Breast epithelium (tissue), 4 donors: ENCODE measurements at places on chromosomes 12 and 14. TPM values are rescaled to one million over a fixed set of nuclear protein-coding genes. Genes with fewer than 3 reads are reported as not detected.

The RPL36AL gene
- 269 TPM for total RNA-seq

The LRRK2 gene
- total RNA-seq, result 30.9 TPM

The RAD51B gene
- 77.6 TPM for total RNA-seq

GRCh38 chr12:71125949-71126348, 31.9 kb downstream of the TSPAN8 start:
- DNase-seq, result no peak

GRCh38 chr14:95994593-95994928, 44.6 kb upstream of the C14orf132 start:
- no peak for DNase-seq

GRCh38 chr12:105929192-105929591, 209.6 kb downstream of the NUAK1 start:
- DNase-seq, result no peak

DNA sequence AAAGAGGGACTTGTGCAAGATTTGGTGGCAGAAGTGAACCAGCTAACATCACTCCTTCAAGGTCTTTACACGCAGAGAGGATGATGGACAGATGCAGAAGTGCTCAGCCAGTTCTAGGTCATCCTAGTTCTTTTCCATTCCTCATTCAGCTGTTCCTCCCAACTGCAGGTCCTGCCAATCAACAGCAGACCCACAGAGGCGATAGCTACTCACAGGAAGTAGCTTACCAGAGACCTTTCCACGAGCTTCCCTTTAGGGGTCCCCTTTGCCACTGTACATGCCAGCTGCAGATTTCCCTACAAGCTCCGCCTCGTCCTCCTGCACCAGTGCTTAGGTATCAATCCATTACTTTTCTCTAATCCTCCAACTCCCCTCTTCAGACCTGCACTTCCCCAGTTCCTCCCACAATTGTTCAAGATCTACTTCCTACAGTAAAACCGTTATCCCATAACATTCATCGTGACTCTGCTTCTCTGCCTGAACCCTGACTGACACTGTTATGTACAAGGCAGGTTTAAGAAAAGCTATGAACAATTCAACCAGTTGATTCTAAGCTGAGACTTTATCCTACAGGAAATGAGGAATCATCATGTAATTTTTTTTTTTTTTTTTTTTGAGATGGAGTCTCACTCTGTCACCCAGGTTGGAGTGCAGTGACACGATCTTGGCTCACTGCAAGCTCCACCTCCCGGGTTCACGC, 22.5 kb downstream of the RECQL start:
- DNase-seq, result no peak

DNA sequence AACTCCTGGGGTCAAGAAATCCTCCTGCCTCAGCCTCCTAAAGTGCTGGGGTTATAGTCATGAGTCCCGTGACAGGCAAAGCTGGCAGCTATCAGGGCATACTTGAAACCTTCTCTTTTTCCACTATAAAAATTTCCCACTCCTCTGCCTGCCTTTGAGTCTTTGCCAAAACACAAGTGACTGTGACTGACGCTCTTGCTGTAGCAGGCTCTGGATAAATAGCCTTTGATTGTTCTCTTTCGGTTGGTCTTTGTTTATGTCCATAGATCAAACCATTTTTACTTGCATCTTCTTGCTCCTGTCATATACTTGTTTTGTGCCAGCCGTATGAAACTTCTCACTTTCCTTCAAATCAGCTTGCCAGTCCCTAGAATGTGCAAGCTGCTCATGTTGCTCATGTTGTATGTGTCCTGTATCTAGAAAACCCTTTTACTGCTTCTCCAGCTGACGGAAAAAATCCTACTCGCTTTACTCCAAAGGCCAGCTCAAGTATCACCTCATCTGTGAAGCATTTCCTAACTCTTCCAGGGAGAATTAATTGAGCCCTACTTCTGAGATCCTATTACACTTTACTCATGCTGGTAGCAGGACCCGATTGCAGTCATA, 73.1 kb downstream of the RESF1 start:
- no peak for DNase-seq

- no peak for DNase-seq
These were observed 80.1 kb upstream of the PDZRN4 start for GRCh38 chr12:41108032-41108431.

DNA sequence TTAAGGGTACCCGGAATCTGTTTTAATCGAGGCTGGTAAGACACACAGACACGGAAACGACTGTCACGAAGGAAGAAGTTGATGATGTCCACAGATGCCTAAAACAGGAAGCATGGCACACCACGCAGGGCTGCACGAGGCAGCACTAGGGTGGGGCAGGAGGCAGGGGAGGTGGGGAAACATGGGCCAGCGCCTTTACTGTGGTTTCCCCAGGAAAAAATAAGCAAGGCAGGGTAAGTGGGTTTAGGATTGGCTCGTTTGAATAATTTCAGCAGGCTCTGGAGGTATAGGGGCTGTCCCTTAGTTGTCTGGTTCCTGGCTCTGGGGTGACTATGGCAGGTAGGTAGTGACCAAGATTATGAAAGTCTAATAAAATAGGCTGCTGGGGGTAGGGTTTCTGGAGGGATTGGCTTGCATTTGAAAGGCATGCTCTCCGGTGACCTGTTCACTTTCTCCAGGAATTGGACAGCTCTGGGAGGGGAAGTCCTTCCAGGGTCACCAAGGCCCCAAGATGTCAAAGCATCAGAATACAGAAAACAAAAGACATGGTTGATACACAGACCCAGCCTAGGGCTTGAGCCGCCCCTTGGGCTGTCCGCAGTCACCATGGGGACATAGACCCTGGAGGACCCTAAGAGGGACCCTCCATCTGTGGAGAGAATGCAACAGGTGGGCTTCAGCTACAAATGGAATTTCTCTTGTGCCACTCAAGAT, 35.3 kb downstream of the MAP1LC3B2 start:
- DNase-seq, result no peak

DNA sequence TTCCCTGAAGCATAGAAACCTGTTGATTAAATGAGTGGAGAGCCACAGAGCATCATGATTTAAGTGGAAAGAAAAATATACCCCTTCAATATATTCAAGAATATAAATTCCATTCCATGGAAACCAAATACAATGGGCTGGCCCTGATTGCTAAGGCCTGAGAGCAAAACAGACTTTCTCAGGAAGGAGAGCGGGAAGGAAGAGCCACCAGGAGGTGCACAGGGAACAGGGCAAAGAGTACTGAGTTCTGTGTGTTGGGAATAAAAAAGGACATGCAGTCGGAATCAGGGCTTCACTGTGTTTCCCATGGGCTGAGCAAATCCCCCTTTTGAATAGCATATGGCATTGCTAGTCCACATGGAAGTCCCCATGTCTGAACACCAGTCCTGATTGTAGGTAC, 69.7 kb upstream of the PLEKHG3 start:
- DNase-seq, result no peak
